ENCODE measurements at places on chromosomes 1 and 21.

- DNase-seq: no peak
Measured at GRCh38 chr1:25691211-25691610, 74.6 kb downstream of the MAN1C1 start.

DNA sequence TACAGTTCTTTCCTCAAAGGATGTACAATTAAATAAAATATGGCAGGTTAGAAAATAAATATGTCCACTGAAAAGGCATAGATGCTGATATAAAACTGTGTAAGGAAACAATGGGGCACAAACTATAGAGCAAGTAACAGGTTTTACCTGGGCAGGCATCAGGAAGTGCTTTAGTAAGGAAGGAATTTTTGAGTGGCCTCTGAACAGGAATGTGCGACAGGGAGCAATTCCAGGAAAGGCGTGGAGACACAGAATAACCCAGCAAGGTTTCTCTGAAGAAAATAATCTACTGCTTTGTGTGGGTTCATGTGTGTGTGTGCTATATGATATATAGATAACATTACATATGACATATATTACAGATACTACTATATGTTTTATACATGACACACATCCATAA lies 128.4 kb downstream of the RGS21 start:
- DNase-seq: no peak

- no peak for DNase-seq
Measured at GRCh38 chr1:82598337-82598736, 797.6 kb downstream of the ADGRL2 start.

GRCh38 chr1:236280438-236281197 lies 1.1 kb downstream of the ERO1B start:
- DNase-seq: no peak

DNA sequence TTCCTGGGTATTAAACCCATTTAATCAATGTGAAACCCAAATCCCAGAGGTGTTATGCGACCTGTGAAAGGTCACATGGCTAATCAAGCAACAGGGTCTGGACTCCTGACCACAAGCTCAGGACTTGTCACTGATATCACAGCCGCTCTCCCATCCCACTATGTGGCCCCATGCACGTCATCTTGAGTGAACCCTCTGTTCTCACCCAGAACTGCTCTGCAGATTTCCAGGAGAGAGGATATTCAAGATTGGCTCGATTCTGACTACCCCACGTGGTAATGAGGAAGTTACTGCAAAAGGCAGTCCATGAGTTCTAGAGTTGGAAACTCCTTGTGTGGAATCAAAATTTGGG lies 173.5 kb upstream of the ETV3 start:
- DNase-seq: no peak

GRCh38 chr1:8473121-8473875 lies 155.4 kb downstream of the SLC45A1 start:
- DNase-seq: no peak

DNA sequence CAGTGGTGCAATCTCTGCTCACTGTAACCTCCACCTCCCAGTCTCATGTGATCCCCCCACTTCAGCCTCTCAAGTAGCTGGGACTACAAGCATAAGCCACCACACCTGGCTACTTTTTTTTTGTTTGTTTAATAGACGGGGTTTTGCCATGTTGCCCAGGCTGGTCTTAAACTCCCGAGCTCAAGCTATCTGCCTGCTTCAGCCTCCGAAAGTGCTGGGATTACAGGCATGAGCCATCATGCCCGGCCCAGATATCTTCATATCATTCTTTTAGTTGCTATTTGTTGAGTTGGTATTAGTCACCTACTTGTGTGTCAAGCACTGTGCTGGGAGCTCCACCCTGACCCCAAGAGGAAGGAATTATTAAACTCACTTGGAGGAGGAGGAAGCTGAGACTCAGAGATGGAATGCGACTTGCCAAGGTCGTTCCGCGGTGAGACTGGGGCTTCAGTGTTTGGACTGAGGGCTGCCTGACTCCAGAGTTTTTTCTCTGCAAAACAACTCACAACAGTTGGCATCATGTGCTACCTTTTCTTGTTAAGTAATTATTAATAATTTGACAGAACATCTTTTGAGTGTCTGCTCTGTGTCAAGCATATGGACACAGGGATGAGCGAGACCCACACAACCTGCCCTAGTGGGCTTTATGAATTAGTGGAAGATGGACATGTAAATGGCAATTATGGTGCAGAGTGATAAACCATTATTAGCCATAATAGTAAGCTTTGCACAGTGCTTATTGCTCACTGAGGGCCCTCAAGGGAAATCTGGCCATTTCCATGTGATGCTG lies 132.0 kb downstream of the FOXD2 start:
- no peak for DNase-seq

- no peak for DNase-seq
Measured at GRCh38 chr21:34075760-34076660, 2.6 kb downstream of the MRPS6 start.

GRCh38 chr1:168706391-168706992 lies 22.5 kb downstream of the DPT start:
- no peak for DNase-seq

DNA sequence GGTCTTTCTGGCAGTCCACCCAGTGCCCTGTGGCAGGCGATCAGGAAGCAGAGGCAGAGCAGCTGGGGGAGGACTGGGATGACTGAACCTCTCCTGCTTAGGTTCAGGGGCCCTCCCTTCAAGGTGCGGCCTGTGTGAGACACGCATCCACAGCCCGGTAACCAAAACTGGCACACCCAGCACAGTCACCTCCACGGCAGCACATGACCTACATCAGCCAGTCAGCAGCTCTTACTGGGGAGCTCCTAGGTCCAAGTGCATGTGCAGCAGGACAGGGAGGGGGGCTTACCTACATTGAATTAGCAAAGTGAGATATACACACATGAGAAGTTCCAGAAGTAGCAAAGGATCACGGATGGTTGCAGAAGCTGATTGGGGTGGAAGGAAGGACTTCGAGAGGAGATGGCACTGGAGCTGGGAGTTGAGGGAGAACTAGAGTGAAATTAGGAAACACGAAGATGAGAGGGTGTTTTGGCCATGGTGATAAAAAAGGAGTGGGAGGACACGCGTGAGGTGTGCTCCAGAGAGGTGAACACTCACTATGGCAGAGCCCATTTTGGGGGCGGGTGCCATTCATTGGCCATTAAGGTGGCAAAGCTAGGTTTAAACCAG lies 51.4 kb upstream of the IRF2BP2 start:
- DNase-seq: no peak

DNA sequence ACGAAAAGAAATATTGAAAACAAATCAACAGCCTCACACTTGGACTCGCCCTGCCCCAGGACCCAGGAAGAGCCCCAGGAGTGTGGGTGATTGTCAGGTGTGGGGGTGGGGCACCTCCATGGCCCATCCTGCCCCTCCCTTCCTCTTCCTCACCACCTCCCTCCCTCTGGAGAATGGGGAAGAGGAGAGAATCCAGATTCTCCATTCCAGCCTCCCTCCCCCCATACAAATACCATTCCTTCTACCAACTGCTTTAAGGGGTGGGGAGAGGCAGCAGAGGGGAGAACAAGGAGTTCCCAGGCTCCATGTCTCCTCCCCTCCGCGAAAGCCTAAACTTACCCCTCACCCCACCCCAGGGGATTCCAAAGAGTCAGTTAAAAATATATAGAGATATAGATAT lies 36.7 kb downstream of the MEF2D start:
- DNase-seq: no peak

DNA sequence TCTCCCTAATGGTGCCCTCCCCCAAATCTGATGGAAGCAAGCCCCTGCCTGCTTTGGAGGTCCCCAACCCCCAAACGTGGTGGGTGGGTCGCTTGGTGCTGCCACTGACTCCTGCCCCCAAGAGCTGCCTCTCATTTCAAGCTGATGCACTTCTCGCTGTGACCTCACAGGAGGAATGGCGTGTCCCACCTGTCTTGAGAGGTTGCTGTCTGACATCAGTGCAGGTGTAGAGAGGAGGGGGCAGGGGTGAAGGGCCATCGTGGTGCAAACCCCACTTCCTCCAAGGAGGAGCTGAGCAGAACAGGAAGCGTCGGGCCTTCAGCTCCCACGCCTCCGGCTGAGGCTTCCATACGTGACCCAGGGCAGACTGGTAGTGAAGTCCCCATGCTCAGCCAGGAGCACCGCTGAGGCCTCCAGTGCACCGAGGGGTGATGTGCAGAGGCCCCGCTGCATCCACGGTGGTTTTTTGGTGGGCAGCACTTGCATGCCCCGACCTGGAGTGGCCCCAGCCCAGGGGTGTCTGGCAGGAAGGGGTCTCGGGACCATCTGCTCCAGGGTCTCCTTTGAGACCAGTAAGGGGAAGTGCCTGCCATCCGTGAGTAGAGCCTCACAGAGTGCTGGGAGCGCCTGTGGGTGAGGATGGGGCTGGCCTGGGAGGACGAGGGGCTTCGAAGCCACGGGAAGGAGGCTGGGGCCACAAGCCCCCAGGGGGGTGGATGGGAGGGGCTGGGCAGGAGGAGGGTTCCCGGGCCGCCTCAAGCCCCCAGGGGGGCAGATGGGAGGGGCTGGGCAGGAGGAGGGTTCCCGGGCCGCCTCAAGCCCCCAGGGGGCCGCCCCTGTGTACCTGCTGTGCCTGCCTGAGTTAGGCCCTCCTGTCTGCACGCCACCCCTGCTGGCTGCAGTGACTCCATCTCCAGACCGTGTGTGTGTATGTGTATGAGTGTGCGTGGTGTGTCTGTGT lies 39.8 kb downstream of the WDR4 start:
- DNase-seq: peak; percentile 47

DNA sequence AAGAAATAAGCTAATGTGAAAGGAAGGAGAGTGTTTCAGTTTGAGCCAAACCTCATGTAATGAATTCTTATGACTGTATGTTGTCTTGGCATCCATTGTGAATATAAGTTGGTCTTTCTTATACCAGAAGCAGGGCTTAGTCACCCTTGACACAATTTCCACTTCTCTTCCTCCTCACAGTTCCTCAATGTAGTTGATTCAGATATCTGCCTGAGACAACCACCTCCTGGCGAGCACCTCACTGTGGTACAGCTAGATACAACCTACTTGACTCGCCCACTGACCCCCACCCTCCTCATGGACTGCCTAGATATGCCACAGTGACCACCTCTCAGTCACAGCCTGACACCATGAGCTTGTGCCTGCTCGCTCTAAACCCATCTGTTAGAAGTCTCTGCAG lies 45.6 kb downstream of the KYAT3 start:
- DNase-seq: no peak

- DNase-seq: no peak
Measured at GRCh38 chr1:188462837-188463236, 1634.1 kb downstream of the PLA2G4A start.

DNA sequence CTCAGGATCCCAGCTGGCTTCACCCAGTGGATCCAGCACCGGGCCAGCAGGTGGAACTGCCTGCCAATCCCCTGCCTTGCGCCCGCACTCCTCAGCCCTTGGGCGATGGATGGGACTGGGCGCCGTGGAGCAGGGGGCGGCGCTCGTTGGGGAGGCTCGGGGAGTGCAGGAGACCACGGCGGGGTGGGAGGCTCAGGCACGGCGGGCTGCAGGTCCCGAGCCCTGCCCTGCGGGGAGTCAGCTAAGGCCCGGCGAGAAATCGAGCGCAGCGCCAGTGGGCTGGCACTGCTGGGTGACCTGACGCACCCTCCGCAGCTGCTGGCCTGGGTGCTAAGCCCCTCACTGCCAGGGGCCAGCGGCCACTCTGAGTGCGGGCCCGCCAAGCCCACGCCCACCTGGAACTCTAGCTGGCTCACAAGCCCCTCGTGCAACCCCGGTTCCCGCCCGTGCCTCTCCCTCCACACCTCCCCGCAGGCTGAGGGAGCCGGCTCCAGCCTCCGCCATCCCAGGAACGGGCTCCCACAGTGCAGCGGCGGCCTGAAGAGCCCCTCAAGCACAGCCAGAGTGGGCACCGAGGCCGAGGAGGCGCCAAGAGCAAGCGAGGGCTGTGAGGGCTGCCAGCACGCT lies 31.1 kb downstream of the NRDC start:
- no peak for DNase-seq

DNA sequence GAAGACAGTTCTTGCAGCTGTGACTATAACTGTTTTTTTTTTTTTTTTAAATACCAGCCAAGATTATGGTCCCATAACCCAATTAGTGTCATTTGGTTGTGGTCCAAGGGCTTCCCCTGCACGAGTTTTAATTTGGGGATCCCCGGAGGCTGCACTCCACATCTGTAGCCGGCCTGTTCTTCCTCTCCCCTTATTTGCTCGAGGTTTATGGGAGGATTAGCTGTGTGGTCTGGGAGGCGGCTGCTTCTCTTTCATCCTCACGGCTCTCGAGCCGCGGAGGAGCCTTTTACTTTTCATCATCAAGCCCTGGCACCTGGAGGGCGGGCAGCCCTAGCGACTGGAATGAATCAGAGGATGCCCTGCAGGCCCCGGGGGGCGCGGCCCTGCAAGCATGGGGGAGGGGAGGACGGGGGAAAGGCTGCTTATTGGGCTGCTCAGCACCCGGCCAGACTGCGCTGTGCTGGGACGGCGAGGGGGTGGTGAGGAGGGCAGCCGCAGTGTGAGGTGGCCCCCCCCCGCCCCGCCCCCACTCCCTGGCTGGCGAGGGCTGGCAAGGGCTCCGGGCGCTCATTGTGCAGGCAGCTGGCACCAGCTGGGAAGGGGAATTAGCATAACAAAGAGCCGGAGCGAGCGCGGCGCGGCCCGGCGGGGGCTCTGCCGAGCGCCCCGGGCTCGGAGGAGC lies 18.5 kb downstream of the SERTAD4 start:
- peak; percentile 72 for DNase-seq

DNA sequence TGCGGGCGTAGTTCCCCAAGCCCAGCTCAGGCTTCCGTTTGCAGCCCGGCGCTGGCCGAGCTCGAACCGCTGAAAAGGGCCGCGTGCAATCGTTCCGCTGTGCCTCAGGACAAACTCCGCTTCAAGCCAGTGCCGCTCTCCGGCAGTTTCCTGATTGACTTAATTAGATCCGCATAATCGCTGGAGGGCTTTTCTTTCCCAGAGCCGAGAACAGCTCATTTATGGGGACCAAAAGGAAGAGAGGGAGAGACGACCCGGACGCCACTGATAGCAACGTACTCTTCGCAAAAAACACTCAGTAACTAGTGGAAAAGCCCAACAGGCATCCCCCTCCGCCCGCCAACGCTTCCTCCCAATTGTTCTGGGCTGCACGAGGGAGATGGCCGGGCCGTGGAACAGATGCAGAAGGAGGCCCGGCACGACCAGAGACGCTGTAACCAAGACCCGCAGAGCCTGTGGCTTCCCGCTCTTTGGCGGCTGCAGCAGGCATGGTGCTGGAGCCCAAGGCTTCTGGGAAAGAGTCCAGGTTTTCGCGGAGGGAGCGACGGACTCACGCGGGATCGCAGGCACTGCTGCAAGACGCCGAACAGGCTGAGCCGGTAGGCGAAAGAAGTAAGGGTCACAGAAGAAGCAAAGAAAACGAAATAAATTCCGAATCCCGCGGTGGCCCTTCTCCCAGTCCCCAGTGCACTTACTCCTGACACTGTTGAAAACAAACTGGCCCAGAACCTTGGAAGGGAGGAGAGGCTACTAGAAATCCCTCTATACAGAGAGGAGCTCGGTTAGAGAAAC lies 3.6 kb upstream of the FOXD2 start:
- DNase-seq: peak; percentile 81

GRCh38 chr1:61579802-61580201 lies 145.1 kb downstream of the TM2D1 start:
- DNase-seq: no peak

DNA sequence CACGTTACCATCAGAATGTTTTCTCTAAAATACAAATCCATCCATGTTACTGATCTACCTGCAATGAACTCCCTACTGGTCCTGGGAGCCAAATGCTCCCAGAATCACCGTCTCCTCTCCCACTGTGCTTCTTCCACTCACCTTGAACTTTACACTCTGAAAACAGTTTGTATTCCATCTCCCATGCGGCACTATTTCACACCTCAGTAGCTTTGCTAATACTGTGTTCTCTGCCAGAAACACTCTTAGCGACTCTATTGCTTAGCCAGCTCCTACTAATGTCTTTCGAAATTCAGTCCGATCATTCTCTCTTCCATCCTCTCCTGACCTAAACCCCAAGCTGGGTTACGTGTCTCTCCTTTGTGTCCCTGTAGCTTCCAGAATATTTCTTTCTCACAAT lies 284.4 kb upstream of the DUSP10 start:
- DNase-seq: no peak
